ENCODE measurements at places on chromosomes 7 and 10. TPM values are rescaled to one million over a fixed set of nuclear protein-coding genes. Genes with fewer than 3 reads are reported as not detected.

- no peak overlapping the region for H3K4me3 ChIP-seq
- no peak overlapping the region for H3K27ac ChIP-seq
- no peaks in the 10 kb centered on the region for H3K36me3 ChIP-seq
Measured at GRCh38 chr10:47146572-47146971, 153.4 kb upstream of the GDF10 start.

- no peak for DNase-seq
- no peaks in the 10 kb centered on the region for H3K4me1 ChIP-seq
- H3K36me3 ChIP-seq: no peaks in the 10 kb centered on the region
- H3K27me3 ChIP-seq: peaks cover 2% of the 10 kb centered on the region
- no peak overlapping the region for H3K4me3 ChIP-seq
Measured at GRCh38 chr10:13472359-13472758, 56.5 kb downstream of the BEND7 start.

GRCh38 chr10:119425881-119426170 lies 116.7 kb downstream of the RGS10 start:
- H3K4me3 ChIP-seq: no peak overlapping the region
- no peaks in the 10 kb centered on the region for H3K27me3 ChIP-seq
- H3K27ac ChIP-seq: no peak overlapping the region

- no peak overlapping the region for H3K27ac ChIP-seq
- no peak overlapping the region for H3K4me3 ChIP-seq
- no peaks in the 10 kb centered on the region for H3K4me1 ChIP-seq
Measured at GRCh38 chr10:77827366-77827765, 99.2 kb downstream of the DLG5 start.

- no peaks in the 10 kb centered on the region for H3K4me1 ChIP-seq
- no peak overlapping the region for H3K27ac ChIP-seq
- H3K27me3 ChIP-seq: no peaks in the 10 kb centered on the region
- no peak for DNase-seq
- H3K36me3 ChIP-seq: no peaks in the 10 kb centered on the region
Measured at GRCh38 chr7:138606236-138606635, 94.9 kb downstream of the SVOPL start.

GRCh38 chr7:43362652-43363034 lies 220.3 kb upstream of the STK17A start:
- no peak for DNase-seq
- H3K4me3 ChIP-seq: no peak overlapping the region
- no peaks in the 10 kb centered on the region for H3K36me3 ChIP-seq
- H3K4me1 ChIP-seq: no peaks in the 10 kb centered on the region
- H3K27ac ChIP-seq: no peak overlapping the region
- no peaks in the 10 kb centered on the region for H3K27me3 ChIP-seq

DNA sequence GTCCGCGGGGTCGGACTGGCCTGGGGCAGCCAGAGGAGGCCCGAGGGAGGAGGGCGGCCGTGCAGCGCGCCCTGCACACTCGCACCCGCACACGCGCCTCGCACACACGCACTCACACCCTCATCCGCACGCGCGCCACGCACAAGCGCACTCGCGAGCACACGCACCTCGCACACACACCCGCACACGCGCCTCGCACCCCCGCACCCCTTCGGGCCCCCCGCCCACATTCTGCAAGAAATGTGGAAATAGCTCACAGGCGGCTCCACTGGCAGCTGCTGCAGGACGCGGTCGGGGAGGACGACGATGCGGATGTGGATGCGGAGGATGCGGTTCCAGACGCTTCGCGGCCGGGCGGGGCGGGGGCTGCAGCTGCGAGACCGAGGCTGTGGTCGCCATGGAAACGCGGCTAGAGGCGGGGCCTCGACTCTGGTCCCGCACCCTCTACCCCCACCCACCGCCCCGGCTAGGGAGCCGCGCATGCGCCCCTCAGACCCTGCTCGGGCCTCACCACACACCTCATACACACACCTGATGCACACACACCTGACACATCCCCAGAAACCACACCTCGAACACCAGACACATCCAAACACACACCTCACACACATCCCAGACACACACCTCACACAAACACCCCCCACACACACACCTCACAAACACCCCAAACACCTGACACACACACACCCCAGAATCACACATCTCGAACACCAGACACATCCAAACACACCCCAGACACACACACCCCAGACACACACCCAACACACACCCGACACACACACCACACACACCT lies at the start of gene CALY:
TSS of gene CALY (minus strand) at position 320 of the 793 bp plus-strand sequence. CDS start 7,907 bp downstream, outside the sequence.
- H3K27ac ChIP-seq: no peak within 1 kb of the TSS
- peak; percentile 50 for DNase-seq
- peaks cover 38% of the 10 kb centered on the region for H3K27me3 ChIP-seq

DNA sequence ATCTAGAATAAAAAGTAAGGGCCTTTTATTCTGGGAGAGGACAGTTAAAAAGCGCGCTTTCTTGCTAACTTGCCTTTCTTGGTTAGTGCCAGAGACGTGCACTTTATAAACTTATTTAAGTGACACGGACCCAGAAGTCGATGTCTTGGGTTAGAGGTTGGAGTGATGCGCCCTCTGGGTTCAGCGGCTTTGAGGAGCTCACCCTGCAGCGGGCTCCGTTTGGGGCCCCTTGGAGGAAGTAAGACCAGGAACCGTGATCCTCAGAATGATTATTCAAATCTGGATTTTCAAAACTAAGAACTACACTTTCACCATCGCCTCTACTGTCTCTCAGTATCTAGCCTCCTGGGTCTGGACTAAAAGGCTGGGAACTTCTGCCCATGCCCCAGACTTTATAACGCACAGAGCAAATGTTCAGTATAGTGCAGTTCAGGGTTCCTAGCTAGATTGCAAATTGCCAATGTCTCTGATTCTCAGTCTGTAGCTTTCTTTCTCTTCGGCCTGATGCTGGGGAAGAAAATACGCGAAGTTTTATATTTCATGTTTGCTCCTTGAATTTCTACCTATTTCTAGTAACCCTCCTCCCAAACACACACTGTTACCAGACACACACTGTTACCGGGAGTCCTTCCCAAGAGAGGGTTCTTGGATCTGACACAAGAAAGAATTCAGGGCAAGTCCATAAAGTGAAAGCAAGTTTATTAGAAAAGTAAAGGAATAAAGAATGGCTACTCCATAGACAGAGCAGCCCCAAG lies 18.6 kb upstream of the SMO start:
- no peak for DNase-seq
- H3K4me3 ChIP-seq: peak overlapping the region; percentile 59
- peaks cover 16% of the 10 kb centered on the region for H3K4me1 ChIP-seq

The AKR1C8 gene
- total RNA-seq: 0.09 TPM

The RELN gene
- 0.28 TPM for total RNA-seq

The SLC25A28 gene
- total RNA-seq: 18.8 TPM
